ENCODE measurements at places on chromosomes 11 and 22.

DNA sequence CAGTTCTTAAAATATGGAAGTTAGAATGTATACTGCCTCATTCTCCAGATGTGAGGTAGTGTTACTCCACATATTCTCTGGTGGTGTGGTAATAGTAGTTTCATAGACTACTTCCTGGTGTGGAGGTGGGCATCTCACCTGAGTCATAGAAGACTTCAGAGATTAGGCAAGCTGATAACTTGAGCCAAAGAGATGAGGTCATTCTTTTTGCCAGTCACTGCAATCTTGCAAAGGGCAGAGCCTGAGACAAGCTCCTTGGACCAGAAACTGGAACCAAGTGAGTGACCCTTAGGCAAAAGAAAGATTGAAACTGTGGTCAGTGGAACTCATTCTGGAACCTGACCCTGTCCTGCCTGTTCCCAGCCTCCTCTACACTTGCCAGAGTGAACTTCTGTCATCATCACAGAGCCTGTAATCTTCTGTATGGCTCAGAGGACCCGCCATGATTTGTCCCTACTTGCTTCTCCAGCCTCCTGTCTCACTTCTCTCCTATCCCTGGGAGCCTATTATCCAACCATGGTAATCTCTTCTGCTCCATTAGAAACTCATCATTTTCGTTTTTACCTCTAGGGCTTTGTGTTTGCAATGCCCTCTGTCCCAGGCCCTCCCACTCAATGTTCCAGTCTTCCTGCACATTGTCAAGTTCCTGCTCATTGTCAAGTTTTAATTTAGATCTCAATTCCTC, 10.6 kb upstream of the CCDC83 start:
- DNase-seq: no peak

DNA sequence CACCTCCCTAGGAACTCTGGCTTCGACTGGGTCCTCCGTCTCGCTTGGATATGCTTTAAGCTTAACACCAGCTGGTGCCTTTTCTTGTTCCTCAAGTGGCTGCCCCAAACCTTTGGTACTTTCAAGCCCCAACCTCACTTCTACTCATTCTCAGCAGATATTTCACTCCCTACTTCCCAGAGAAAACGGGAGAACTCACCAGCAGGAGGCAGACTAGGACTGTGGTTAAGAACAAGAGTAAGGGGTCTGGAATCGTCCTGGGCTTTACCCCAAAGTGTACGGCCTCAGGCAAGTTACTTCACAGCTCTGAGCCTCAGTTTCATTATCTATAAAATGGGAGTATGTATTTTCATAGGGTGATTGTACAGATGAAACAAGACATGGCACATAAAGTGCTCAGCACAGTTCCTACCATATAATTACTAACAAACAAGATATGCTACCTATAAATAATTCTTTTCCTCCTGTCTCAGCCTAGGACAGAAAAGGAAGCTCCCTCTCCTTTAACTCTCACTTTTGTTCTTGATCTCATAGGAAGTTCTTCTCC, 37.8 kb downstream of the PAMR1 start:
- no peak for DNase-seq

GRCh38 chr11:119676461-119677020, 52.5 kb downstream of the NECTIN1 start:
- no peak for DNase-seq

GRCh38 chr11:8429483-8429882, 164.5 kb downstream of the STK33 start:
- no peak for DNase-seq

DNA sequence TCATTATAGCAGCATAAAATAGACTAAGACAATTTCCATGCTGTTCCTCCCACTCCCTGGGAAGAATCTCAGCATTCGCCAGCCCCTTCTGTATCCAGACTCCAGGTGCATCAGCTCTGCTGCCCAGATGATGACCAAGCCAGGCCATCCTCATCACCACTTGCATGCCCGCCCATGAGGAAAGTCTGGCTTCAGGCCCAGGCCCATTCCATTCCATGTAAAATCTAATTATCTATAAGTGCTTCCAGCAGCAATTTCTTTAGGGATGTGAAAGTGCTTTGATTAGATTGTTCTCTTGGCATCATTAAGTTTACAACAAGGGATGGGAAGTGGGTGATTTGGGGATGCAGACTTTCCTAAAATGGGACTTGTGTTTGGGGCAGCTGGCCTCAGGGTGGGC, 100.3 kb downstream of the INSC start:
- DNase-seq: no peak

- no peak for DNase-seq
Observed at GRCh38 chr11:42595876-42596275, 715.9 kb upstream of the API5 start.

DNA sequence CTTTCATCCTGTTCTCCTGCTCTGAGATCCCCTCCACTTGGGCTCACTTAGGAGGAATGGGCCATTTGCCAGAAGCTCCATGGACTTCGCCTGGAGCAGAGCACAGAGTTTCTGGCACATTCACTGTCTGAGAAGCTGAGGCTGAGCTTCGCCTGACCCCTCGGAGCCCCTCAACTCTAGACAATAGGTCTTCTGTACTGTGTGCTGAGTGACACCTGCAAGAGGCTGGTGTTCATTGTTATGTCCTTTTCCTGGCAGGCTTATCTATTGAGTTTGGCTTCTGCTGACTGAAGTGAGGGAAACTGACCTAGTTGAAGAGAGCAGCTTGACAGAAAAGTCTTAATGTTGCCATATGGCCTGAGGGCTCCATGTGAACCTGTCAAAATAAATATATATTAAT, 124.3 kb downstream of the EHF start:
- DNase-seq: no peak

- DNase-seq: no peak
Observed at GRCh38 chr11:70703141-70704064, 305.1 kb downstream of the CTTN start.

DNA sequence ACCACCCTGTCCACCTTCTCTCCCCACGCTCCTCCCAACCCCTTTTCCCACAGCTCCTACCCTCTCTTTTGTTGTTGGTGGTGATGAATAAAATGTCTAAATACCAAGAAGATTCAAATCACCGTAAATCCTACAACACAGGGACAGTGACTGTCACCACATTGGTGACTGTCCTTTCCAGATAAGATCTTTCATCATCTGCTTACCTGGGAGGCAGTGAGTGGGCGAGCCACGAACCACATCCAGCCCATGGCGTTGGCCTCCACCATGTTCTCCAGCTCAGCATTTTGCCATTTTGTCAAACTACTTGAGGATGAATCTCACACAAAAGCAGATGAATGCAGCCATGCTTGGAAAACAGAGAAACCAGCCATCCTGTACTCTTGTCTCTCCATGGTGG, 6.7 kb upstream of the CYTH4 start:
- no peak for DNase-seq

GRCh38 chr11:94782446-94782845, 14.3 kb downstream of the AMOTL1 start:
- no peak for DNase-seq

- DNase-seq: no peak
Observed at GRCh38 chr11:88098289-88098688, 77.0 kb downstream of the RAB38 start.

GRCh38 chr11:58179648-58180047, 9.2 kb upstream of the OR9Q2 start:
- DNase-seq: no peak
